Activated B cell treated with CpG ODN at 0.5 μM for 24 hours (primary cell): ENCODE measurements at places on chromosomes 1 and 21. TPM values are rescaled to one million over a fixed set of nuclear protein-coding genes. Genes with fewer than 3 reads are reported as not detected.

APCS gene
- not detected in 2 replicates for total RNA-seq

PLA2G5 gene
- not detected in 2 replicates for total RNA-seq

DNA sequence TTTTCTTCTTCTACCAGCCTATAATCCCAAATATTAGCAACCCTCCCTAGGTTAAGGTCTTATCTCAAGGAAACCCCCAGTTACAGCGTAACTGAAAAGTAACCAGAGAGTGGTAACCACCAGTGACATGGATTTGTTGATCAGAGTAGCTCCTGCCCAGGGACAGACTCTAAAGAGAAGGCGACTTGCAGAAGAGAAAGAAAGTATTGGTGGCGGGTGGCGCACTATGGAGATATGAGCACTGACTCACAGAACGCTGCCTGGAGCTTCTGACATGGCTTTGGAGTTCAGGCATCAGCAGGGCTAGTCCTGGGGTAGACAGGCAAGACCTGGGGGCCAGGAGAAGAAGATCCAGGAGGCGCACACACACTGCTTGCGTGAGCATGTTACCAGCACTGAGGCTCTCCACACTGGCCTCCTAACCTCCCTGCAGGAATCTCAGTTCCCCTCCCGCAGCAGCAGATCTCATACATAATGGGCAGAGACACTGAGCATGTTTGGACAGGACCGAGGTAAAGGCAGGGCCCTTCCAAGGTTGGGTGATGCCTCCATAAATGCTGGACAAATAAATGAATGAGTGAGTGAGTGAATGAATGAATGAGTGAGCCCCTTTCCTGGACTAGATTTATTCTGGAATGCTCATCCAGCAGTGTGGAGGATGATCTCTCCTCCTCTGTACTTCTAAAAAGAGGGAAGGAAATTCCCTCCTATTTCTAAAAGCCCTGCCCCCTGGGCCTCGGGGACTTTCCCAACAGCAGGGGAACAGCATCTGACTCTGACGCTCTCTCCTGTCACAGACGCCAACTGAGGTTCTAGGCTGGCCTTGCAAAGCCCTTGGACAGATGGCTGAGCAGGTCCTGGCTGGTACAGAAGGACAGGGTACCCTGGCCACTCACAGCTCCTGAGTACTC lies 175.5 kb downstream of the CLIC6 start:
- no peak for DNase-seq

- DNase-seq = no peak
These were observed 2.5 kb downstream of the DNMT3L start for GRCh38 chr21:44259082-44259705.

- no peak for DNase-seq
These were observed 4.0 kb upstream of the PLEKHM2 start for GRCh38 chr1:15680131-15680530.

GRCh38 chr1:62391369-62391971 lies 45.4 kb upstream of the USP1 start:
- no peak for DNase-seq
